ENCODE measurements at places on chromosomes 16 and 17.
A peak's percentile ranks its signal among the peaks of the same experiment; 100 is the strongest.

DNA sequence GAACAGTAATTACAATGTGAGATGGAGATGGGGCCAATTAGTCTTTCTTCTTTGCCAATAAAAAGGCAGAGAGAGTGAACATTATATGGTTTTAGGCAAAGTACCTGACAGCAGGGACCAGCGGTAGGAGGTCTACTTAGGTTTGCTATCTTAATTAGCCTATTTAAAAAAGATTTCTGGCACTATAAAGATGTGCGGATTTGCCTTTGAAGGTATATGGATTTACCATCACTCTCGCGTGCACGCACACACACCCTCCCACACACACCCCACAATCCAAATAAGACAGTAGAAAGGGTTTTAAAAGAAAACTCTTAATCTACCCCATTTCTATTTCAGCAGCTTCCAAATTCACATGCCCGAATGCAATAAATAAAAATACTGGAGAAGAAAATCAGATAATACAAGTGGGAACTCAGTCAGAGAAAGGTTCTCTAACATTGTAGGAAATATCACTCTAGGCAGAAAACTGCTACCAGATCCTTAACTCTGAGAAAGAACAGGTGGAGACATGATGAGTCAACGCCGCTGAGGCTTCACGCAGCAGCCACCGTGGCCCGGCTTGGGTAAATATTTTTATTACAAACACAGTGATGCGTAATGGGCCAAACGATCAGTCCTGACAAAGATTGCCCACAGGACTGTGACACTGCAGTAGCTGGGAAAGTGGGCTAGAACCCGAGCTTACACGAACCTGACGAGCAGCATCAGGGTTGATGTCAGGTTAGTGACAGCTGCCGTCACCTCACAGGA is 66.6 kb upstream of the AXIN2 start:
- peak; percentile 28 for DNase-seq

DNA sequence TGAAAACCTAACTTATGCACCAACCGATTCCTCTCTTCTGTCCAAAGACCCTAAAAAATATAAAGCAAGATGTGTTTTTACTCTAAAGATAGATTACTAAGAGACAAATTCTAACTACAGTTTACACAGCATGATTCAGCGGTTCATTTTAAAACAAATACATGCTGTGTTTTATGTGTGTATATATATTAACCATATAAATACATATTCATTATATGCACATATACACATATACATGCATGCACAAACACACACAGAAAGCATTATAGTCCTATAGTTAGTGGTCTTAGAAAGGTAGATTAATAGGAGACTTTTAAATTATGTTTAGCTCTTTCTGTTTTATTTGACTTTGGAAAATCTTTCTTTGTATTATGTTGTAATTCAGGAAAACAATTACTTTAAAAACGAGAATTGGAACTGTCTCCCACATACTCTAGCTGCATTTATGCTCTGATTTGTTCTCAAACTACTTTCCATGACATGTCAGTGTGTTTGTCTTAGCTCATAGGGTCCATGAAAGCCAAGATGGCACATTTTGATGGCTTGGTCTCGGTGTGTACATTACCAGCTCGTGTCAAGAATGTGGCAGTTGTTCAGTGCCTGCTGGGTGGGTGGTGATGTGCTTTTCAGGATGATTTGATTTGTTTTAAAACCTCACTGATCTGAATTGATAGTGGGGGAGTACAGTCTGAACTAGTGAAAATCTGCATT is 548.8 kb upstream of the SALL1 start:
- DNase-seq, result no peak

- no peak for DNase-seq
These were observed 3.1 kb upstream of the WDR90 start for GRCh38 chr16:645852-646678.

DNA sequence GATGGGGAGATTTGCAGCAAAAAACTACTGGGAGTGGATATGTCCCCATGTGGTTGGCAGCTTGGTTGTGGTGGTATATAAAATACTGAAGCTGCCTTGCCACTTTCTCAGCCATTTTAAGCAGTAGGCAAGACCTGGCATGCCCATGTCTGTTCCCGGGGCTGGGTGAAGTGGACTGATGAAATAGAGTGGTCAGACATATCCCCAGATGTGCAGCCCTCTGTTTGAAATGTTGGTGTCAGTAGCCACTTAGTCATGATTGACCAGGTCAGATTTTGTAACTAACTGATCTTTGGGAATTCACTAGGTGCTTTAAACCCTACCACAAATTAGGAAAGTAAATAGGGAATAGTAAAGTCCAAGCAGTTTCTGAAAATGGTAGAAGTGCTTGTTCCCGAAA is 151.6 kb downstream of the PHKB start:
- DNase-seq, result no peak

DNA sequence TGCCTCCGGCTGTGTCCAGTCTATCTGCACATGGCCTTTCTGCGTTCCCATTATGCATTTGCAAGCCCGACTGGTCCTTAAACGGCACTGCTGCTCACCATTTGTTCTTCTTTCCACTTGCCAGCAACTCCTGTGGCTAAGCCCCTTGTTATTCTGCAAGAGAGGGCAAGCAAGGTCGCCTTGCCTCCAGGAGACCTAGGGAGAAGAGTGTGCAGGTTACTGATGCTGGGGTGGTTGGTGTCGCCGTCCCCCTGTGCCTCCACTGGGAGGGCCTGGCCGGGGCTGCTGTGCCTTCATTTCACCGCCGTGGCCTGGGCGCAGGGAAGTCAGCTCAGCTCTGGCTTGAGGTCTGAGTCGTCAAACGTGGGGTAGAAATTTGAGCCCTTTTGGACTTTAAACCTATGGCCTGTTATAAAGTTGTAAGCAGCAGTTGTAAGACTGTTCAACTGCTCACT is 12.7 kb downstream of the SLC6A4 start:
- DNase-seq, result no peak

GRCh38 chr16:55330781-55331647 is 7.0 kb downstream of the IRX6 start:
- no peak for DNase-seq

DNA sequence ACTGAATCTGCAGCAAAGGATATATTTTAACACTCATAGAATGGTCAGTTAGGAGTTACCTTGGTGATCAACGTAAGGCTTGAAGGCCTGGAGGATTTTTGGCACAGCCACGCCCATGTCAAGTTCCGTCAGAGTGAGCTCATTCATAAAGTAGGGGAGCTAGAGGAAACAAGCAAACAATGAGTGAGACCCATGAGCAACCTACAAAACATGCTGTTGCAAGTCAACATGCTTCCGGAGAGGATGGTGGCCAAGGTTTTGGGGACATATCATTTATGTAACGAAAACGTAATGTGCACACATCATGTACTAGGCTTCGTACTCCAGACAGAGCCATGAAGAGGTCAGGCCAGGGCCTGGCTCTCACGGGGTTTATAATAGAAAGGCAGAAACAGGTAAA is 41.1 kb upstream of the ERN1 start:
- DNase-seq, result no peak

GRCh38 chr17:8151641-8152111 is 528 bp downstream of the PER1 start:
- DNase-seq, result peak; percentile 52

- no peak for DNase-seq
These were observed 391.1 kb downstream of the CNTNAP4 start for GRCh38 chr16:76668207-76668725.

- DNase-seq, result peak; percentile 69
These were observed 47.1 kb downstream of the TEX2 start for GRCh38 chr17:64216000-64216337.

DNA sequence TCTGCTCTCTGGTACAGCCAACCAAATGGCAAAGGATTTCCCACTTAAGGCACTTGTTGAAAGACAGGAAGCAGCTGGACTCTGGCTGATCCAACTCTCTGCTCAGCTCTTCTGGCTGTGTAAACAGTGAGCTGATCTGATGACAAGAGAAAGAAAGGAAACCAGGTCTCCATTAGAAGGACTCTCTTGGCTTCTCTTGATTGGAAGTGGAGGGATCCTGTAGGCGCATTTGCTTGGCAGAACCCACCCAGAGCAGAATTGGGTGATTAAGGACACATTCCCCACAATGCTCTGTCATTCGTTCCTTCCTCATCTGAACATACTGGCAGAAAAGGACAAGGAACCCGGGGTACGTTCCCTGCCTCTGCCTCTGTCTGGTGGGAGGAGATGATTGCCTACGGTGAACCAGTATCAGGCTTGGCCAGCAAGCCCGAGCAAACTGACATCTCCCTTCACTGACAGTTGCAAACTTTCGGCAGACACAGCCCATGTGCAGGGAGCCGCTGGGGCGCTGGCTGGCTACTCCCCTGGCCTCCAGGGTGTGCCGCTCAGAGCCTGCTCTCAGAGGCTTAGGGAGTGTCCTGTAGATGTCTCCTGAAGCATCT is 29.1 kb downstream of the LDHD start:
- DNase-seq, result peak; percentile 67
